NCI-H1417 (cell line): ENCODE measurements at places on chromosomes 6 and 20.

DNA sequence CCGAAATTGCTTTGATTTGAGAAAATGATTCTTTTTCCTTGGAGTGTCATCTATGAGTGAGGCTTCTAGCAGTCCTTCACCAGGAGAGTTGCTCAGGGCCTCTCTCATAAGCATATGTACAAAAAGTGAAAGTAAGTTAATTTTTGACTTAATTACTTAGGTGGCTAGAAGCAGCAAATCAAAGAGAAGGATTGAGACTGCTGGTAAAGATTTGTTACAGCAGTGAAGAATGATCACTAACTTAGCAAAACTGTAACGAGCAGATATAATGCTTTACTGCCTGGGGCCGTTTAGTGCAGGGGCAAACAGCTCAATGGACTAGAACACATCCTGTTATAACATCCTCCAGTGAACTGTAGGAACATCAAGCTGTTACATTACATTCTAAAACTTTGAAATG is 167.8 kb upstream of the RIPOR2 start:
- DNase-seq: no peak

- no peak for DNase-seq
These were observed 184.9 kb upstream of the CST7 start for GRCh38 chr20:24764027-24764793.

- no peak for DNase-seq
These were observed 108.7 kb downstream of the NCOA3 start for GRCh38 chr20:47610247-47610944.

DNA sequence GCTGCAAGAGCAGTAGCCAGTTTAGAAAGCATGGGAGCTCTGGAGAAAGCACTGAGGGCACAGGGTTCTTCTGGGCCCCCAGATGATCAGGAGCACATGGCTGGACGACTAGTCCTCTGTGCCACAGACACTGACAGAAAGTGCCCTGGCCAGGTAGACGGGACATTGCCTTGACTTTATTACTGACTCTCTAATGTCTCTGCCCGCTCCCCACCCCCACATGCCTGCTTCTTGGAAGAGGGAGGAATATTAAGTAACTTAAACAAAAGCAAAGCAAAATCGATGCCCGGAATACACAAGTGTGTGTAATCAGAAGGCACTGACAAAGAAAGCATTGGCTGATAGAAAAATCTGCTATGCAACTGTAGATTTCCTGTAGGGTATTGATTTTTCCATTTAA is 99.3 kb downstream of the SOBP start:
- no peak for DNase-seq

GRCh38 chr6:68059899-68060298 is 575.2 kb upstream of the ADGRB3 start:
- no peak for DNase-seq

DNA sequence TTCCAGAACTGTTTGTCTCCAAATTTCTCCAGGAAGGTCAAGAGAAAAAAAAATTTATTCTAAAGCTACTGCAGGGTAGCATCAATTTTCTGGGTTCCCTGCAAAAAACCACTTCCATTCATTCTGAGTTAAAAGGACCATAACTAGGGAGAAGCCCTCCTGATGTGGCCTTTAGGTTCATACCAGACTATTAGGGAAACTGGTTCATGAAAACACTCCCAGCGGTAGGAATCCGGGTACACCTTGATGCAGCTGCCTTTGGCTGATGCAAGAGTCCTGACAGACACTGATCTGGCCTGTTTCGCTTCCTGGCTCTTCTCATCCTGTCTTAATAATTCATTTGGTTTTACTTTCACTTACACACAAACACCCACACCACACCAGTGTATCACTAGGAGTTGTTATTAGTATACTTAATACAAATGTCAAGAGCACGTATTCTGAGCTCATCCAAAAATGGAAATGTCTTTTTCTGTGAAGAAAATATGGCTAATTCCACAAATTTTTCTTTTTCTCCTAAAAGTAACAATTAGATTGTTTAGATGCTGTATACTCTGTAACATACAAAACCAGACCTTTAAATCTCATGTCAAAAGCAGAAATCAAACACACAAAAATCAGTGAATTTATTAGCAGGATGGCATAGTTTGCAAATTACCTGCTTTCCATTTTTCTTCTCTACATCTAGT is 38.4 kb upstream of the ARHGAP18 start:
- DNase-seq: no peak

- DNase-seq: no peak
These were observed 80.3 kb downstream of the UNC5CL start for GRCh38 chr6:40958738-40959137.
